ENCODE measurements at places on chromosomes 7 and 10.

DNA sequence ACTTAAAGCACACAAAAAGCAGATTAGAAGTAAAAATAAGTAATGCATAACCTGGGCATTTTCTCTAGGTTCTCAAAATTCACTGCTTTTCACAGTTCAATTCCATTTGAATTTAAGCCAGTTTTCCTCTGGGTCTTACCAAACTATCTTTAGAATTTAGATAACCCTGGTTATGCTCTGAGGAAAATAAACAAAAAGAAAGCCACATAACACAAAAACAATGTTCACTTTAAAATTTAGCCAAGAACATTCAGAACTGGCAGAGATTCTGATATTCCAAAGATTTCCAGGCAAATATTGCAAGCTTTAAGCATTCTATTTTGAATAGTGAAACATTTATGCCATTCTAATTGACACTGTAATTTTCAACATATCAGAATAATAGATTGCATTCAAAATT is 50.7 kb upstream of the PRKG1 start:
- DNase-seq, result no peak

DNA sequence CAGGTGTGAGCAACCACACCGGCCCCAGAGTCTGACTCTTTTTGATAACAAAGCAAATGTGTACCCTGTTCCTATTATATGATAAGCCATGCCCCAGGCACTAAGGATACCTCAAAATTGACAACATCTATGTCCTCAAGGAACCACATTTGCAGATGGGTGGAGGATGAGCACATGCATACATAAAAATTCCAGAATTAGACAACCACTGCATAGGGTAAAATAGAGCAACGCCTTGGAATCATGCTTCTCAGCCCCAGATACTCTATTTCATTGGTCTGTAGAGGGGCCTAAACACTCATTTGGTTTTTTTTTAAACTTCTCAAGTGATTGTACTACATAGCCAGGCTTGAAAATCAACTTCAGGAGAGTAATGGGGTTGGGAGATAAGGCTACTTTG is 78.7 kb downstream of the SLC25A13 start:
- no peak for DNase-seq

GRCh38 chr7:152537639-152538038 is 101.8 kb upstream of the KMT2C start:
- no peak for DNase-seq

- no peak for DNase-seq
Measured at GRCh38 chr10:130481936-130482335, 345.7 kb downstream of the GLRX3 start.

DNA sequence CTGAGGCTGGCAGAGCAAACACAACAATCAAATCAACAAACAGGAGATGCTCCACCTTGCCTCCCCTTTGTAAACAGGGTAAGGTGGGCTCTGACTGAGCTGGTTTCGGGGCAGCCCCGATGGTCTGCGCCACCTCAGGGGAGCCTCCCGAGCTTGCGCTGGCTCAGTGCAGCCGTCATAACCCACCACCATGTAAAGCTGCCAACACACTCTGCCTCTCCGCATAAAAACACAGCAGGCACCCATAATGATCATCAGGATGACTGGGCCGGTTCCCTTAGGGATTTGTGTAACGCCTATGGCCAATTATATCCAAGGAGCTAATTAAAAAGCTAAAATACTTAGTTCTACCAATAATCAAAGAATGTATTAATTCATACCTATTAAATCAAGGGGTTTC is 124.5 kb downstream of the PRPF18 start:
- DNase-seq, result no peak

DNA sequence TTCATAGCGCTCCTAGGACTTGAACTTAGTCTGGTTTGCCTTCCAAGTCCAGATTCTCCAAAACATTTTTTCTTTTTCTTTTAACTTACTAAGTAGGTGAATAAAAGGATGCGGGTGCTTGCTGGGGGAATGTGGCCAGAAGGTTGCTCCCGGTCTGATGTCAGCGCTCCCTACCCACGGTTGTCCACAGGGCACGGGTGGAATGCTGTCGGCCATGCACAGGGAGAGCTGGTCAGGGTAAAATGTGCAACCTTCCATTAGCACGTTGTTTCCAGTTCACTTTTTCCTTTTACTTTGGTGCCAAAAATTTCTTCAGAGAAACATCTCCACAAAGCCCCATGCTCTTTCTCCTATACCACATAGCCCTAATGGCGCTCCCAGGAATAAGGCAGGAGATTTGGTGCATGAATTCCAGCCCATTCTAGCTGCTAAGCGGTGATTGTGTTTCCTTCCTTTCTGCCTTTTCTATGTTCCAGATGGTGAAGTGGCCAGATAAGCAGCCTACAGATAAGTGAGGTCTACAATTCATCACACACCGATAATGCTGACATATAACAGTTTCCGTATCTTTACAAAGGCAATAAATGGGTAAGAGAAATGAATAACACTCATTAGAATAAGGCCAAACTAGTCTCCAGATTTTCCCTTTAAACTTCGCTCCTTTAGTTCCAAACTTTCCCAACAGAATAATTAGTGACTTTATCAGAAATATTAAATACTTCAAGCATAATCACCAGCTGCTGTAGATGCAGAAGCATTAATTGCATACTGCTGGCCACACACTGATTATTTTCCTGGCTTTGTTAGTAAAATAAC is 138.3 kb upstream of the FGFR2 start:
- DNase-seq, result no peak

GRCh38 chr7:28036696-28037095 is 143.9 kb downstream of the JAZF1 start:
- no peak for DNase-seq

- DNase-seq, result no peak
Measured at GRCh38 chr7:75650681-75651080, 88.1 kb downstream of the HIP1 start.

GRCh38 chr10:58384095-58384494 is 1.1 kb upstream of the TFAM start:
- no peak for DNase-seq

DNA sequence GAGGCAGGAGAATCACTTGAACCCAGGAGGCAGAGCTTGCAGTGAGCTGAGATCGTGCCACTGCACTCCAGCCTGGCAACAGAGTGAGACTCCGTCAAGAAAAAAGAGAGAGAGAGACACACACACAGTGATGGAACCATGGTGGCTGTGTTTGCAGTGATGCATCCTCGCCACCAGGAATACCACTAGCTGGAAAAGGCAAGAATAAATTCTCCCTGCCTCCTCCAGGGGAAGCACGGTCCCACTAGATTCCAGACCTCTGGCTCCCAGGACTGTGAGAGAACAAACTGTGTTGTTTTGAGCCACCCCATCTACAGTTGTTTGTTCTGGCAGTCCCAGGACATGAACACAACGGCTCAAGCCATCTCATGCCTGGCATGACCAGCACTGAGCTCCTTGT is 320.3 kb upstream of the FOXK1 start:
- no peak for DNase-seq
